ENCODE measurements at places on chromosomes 6 and 20. TPM values are rescaled to one million over a fixed set of nuclear protein-coding genes. Genes with fewer than 3 reads are reported as not detected.
A peak's percentile ranks its signal among the peaks of the same experiment; 100 is the strongest.

Gene NHSL1
- total RNA-seq: 13.3 TPM

Gene SLC13A3
- total RNA-seq: 4.9 TPM

- H3K27me3 ChIP-seq: no peaks in the 10 kb centered on the region
- no peak overlapping the region for H3K4me3 ChIP-seq
- no peak for DNase-seq
- H3K27ac ChIP-seq: no peak overlapping the region
- H3K4me1 ChIP-seq: no peaks in the 10 kb centered on the region
Observed at GRCh38 chr6:93104195-93104817, 315.1 kb downstream of the EPHA7 start.

DNA sequence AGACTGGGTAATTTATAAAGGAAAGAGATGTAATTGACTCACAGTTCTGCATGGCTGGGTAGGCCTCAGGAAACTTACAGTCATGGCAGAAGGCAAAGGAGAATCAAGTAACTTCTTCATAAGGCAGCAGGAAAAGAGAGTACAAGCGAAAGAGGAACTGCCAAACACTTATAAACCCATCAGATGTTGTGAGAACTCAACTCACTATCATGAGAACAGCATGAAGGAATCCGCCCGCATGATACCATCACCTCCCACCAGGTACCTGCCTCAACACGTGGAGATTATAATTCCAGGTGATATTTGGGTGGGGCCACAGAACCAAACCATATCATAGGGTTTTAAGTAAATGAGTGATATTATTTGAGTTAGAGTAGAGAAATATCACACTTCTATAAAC lies 189.3 kb downstream of the TSHZ2 start:
- H3K4me1 ChIP-seq: no peaks in the 10 kb centered on the region
- H3K27ac ChIP-seq: no peak overlapping the region
- H3K36me3 ChIP-seq: no peaks in the 10 kb centered on the region

GRCh38 chr6:158409451-158409850 lies 97.2 kb downstream of the TULP4 start:
- DNase-seq: no peak
- no peaks in the 10 kb centered on the region for H3K27me3 ChIP-seq
- H3K4me3 ChIP-seq: no peak overlapping the region
- H3K27ac ChIP-seq: peak overlapping the region; percentile 60
- peaks cover 28% of the 10 kb centered on the region for H3K4me1 ChIP-seq

- no peaks in the 10 kb centered on the region for H3K36me3 ChIP-seq
- DNase-seq: no peak
- no peaks in the 10 kb centered on the region for H3K27me3 ChIP-seq
- no peak overlapping the region for H3K4me3 ChIP-seq
- no peak overlapping the region for H3K27ac ChIP-seq
Observed at GRCh38 chr20:11652128-11652527, 265.6 kb upstream of the BTBD3 start.

GRCh38 chr6:20565342-20565741 lies 31.1 kb downstream of the CDKAL1 start:
- H3K36me3 ChIP-seq: no peaks in the 10 kb centered on the region
- peaks cover 3% of the 10 kb centered on the region for H3K4me1 ChIP-seq
- no peaks in the 10 kb centered on the region for H3K27me3 ChIP-seq
- H3K4me3 ChIP-seq: no peak overlapping the region
